ENCODE measurements at places on chromosomes 13 and 19.

GRCh38 chr13:84096216-84096615 lies 213.9 kb upstream of the SLITRK1 start:
- no peak for DNase-seq

DNA sequence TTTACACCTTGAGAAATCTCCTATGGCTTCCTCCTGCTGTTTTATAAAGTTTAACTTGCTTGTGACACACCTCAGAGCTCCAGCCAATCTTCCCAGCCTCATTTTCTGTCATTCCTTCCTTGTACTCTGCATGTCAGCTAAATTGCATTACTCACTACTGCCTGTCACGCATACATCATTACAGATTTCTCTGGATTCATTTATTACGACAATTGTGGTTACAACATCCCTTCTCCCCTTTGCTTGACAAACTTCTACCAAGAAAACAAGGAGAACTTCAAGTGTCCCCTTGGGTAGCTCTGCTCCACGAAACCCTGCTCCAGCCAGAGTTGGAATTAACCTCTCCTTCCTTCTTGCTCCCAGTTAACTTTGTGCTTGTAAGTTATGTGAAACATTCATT lies 22.0 kb upstream of the GPR18 start:
- DNase-seq: no peak

DNA sequence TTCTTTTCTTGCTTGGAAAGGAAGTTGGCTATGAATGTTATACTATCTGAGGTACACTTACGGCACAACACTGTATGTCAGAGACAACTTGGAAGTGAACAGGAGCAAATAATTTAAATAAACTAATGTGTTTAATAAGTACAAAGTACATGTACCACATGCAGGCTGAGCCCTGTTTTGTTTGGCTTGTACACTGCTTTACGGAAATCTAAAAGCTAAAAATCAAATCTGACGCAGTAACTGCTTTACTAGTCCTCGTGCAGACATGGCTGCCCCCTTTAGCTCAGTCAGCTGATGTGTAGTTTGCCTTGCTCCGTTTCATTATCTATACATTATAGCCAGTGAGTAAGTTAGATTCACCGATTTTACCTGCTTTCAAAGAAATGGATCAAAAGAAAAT lies 36.5 kb downstream of the TDRD3 start:
- DNase-seq: no peak

DNA sequence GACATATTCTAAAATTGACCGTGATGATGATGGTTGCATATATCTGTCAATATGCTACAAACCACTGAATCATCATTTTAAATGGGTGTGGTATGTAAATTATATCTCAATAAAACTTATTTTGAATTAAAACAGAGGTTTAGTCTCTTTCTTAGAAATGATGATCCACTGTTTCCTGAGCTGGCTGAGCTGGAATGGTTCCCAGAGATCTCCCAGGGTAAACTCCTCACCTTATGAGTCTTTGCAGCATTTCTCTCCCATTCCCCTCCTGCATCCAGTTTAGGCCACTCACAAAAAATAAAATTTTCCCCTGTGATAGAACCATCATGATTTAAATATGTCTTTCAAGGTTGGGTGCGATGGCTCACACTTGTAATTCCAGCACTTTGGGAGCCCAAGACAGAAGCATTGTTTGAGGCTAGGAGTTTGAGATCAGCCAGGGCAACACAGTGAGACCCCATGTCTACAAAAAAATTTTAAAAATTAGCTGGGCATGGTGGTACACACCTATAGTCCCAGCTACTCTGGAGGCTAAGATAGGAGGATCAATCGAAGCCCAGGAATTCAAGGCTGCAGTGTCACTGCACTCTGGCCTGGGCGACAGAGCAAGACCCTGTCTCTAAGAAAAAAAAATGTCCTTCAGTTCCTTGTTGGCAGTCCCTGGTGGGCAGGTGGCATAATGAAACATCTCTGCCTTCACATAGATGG lies 46.1 kb downstream of the FLT1 start:
- DNase-seq: no peak

GRCh38 chr19:47660435-47660832 lies 51.5 kb downstream of the BICRA start:
- DNase-seq: no peak

DNA sequence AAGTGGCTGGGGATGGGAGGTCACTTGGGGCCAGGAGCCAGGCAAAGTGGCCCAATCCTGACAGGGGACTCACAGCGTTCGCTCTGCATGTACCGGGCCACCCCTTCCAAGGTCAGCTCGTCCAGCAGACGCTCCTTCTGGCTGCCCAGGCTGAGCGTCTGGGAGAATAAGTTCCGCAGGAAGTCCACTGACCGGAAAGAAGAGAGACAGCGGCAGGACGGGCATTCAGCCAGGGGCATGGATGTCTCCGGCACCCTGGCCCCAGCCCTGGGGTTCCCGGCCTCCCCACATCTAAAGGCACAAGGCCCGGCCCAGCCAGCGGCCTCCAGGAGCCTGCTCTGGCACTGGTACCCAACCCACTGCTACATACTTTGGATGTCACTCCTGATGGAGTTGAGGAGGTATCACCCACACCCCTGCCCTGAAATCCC lies 6.1 kb downstream of the SIRT2 start:
- no peak for DNase-seq

DNA sequence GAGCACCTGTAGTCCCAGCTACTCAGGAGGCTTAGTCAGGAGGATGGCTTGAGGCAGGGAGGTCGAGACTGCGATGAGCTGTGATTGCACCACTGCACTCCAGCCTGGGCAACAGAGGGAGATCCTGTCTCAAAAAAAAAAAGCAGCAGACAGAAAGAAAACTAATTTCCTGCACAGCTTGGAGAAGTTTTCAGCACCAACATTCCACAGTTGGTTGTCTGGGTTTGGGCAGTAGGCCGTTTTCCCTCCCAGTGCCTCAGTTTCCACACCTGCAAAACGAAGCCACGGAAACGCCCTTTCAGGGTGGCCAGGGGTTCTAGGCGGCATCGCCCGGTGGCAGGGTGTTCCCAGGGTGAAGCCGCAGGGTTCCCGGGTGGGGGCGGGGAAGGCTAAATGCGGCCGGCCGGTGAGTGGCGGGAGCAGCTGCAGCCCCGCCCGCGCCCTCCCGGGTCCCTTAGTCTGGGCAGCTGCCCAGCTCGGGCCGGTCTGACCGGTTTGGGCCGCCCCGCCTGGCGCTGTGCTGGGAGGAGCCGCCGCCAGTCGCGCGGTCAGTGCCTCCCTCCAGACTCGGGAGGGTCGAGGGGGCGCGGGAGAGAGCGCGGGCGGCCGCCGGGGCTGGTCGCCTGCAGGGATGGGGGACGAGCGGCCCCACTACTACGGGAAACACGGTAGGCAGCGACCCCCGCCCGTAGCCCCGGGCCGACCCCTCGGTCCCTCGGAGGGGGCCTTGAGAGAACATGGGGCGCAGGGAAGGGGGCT lies at the start of gene SLC44A2:
SLC44A2 (plus strand) TSS at position 551 of the 759 bp plus-strand sequence; CDS start at position 632, 81 bp downstream.
- DNase-seq: no peak

DNA sequence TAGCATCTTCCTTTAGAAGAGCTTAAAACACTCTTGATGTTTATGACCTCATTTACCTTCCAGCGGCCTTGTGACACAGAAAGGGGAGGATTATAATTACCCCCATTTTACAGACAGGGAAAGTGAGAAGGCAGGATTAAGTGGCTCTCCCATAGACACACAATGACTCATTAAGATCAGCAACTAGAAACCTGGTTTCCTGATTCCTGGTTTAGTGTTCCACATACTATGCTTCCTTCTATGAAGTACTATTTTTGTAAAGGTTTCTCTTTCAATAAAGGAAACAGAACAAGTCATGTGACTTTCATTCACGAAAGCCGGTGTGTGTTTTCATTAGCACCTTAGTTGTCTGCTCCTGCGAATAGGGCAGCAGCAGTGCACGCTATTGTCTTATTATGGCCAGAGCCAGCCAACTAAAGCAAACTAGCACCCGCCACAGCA lies 8.3 kb downstream of the IRS2 start:
- DNase-seq: no peak

- DNase-seq: no peak
Measured at GRCh38 chr19:55655648-55656040, 809 bp downstream of the U2AF2 start.

- DNase-seq: no peak
Measured at GRCh38 chr19:33096005-33096404, 15.0 kb downstream of the GPATCH1 start.

DNA sequence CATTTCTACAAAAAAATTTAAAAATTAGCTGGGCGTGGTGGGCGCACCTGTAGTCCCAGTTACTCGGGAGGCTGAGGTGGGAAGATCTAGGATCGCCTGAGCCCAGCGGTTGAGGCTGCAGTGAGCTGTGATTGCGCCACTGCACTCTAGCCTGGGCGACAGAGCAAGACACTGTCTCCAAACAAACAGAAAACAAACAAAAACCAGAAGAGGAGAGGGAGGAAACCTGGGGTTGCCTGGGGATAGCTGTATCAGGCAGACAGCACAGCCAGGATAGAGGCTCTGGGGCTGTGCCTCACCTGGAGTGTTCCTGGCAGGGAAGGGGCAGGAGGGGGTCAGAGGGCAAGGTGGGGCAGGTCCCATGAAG lies 2.6 kb upstream of the POLR2E start:
- no peak for DNase-seq

GRCh38 chr19:42122691-42123607 lies 9.3 kb downstream of the POU2F2 start:
- no peak for DNase-seq

DNA sequence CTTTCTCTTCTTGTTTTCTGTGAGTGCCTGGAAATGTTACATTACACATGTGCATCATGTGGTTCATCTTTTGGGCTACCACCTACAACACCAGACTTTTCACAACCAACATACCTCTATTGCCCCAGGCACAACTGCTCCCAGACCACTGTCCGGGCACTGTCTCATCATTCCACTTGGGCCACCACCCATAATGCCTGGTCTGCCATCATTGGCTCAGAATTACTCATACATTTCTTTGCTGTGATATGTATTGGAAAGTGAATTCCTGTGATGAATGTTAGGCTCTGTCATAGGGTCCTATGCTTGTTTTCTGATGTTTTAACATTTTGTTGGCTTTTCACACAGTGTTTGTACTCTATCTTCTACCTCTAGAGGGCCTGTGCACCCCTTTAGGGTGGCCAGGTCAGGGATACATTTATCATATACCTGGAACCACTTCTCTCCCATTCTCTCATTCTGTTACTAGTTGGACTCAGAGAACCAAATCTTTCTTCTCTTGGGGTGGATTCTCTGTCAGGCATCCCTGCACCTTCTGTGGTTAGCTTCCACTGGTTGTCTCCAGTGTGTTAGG lies 172.8 kb downstream of the NHLRC3 start:
- DNase-seq: no peak

DNA sequence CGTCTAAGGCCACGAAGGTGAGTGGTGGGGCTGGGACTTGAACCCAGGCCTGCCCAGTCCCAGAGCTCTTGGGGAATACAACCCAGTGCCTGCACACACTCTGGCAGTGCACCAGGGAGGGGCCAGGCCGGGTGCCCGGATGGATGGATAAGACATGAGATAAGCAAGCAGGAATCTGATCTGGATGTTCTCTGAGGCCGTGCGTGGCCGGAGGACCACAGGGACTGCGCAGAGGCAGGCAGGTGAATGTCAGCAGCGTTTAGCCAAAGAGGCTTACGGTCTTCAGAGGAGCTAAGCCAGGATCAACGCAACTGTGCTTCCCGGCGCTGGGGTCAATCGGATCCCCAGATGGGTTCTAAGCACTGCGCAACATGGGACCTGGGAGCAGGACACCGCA lies 1.5 kb downstream of the ZNF787 start:
- DNase-seq: no peak

DNA sequence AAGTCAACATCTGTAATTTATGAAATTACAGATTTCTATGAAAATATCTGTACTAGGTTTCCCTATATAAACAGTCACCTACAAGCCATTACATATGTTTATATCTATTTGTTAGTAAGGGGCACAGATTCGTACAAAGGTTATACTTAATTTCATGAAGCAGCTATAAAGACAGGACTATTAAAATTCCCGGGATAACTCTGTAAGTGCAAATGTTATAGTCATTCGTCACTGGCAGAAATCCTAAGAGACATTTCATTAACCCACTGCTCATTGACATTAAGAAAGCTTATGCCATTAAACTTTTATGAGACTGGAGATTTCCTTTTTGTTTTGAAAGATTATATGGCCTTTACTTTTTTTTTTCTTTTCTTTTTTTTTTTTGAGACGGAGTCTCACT lies 122.9 kb downstream of the MYO16 start:
- no peak for DNase-seq

DNA sequence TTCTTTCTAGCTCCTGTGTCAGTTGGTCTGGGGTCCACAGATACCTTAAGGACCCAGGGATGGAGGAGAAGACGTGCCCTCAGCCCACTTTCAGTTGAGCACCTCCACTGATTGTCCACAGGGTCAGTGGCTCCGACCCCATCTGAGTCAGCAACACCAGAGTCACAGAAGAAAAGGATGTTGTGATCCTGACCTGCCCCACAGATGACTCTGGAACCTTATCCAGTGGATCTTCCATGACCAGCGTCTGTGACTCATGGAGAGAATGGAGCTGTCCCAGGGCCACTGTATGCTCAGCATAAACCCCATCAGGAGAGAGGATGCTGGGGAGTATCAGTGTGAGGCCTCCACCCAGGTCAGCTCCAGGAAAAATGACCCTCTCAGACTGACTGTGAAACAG lies 22.0 kb downstream of the CEACAM4 start:
- no peak for DNase-seq

DNA sequence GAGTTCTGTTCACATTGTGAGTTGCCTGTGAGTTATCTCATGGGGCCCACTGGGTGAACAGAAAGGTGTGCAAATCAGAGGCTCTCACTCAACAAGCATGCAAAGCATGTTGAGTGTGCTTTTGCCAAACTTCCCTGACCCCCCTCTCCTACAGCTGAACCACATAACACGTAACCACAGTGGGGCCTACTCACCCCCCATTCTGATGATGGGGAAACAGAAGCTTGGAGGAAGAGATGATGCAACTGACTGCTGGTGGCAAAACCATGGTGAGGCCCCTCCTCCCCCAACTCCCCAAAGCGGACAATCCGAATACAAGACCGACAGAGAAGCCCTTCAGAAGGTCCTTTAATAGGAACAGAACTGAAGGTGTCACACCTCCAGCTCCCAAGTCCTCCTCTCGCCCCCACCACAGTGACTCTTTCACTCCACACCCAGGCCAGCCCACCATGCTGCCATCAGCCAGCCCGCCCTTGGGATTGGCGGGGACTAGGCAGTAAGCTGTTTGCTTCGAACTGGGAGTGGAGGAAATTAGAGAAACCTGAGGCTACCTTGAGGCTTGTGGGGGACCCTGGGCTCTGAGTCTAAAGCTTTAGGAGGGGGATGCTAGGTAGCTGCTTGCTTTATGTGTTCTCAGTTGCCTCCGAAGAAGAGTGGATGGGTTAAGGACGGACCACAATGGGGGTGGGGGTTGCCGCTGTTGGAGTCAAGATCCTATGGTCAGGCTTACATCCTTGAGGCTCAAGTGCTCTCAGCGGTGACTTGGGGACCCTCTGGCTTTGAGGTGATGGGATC lies 3.8 kb downstream of the ZNF784 start:
- peak; percentile 8 for DNase-seq

- no peak for DNase-seq
Measured at GRCh38 chr13:91652404-91653301, 254.2 kb downstream of the GPC5 start.

- no peak for DNase-seq
Measured at GRCh38 chr19:29489172-29489951, 36.4 kb upstream of the VSTM2B start.

GRCh38 chr13:78227709-78228108 lies 309.1 kb upstream of the EDNRB start:
- DNase-seq: no peak
